ENCODE measurements at places on chromosomes 1 and 21.

GRCh38 chr1:51612447-51612961 is 4.4 kb upstream of the OSBPL9 start:
- no peak for DNase-seq

- DNase-seq = no peak
These were observed 76.4 kb upstream of the SLC45A1 start for GRCh38 chr1:8241417-8242014.

- no peak for DNase-seq
These were observed 811 bp downstream of the KRTAP12-1 start for GRCh38 chr21:44681152-44681551.

DNA sequence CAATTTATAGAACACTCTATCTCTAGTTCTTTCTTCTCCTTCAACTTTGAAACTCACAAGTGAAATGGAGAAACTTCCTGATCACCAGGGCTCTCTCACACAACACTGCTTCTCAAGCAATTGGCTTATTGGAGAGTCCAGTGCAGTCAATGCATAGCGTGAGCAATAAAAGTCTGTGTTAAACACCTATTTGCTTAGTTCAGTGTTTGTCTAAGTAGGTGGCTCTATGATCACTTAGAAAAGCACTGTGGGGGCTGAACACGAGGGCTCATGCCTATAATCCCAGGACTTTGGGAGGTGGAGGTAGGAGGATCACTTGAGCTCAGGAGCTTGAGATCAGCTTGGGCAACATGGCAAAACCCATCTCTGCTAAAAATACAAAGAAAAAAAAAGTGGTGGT is 12.2 kb downstream of the CTSS start:
- no peak for DNase-seq

DNA sequence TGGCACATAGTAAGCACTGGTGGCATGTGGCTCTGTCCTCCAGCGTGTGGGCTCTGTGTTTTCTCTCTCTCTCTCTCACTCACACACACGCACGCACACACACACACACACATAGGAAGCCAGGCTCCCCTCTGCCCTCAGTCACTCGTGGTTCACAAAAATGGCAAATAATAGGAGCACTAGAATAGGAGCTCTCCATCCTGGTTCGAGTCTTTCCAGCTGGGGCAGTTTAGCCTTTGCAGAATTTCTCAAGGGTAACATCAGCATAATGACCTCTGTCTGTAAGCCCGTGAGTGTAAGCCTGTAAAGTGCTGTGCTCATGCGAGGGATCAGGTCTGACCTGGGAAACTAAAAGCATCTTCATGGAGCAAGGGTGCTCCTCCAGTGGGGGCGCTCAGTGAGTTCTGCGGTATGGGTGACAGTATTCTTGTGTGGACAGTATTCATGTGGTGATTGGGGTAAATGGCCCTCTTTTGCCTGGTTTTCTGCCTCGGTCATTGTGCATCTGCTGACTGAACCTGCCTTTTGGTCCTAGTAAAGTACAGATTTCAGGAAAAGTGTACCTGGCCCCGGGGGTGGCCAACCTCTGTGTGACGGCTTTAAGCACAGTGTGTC is 842 bp upstream of the ZC3H12A start:
- peak; percentile 75 for DNase-seq

GRCh38 chr1:87169263-87169910 is 159.3 kb upstream of the LMO4 start:
- DNase-seq = no peak

GRCh38 chr21:25934130-25934529 is 199.4 kb downstream of the GABPA start:
- DNase-seq = no peak

DNA sequence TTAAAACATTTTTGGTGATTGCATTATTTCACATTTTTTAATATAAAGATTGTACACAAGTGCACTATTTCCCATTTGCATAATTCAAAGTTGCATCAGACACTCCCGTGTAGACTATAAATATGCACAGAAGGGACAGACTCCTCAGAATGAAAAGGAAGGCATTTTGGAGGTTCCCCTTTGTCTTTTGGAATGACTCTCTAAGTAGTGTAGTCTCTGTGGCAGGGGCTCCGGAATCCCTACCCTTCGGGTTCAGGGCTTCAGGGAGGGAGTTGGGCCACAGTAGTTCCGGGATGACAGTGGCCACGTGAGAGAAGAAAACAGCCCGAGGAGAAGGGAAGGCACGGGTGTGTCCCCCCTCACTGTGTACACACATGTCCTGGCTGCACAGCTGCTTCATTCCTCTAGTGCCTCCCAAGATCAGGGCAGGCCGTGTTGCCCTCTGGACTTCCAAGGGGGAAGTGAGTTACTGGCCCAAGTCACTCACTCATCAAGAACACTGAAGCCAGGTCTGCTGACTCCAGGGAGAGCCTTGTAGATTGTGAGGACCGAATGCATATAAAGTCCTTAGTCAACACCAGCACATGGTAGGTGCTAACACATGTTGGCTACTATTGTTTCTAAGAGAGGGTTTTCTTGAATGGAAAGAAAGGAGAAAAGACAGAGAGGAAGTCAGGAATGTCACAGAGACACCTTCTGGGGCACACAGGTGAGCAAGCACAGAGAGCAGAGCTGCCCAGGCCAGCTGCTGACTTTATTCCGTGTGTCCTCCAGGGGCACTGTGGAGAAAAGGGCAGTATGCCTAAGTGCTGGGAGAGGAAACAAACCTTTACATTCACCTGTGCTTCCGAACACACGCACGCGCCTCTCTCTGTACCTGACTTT is 39.8 kb downstream of the LHX4 start:
- DNase-seq = no peak

DNA sequence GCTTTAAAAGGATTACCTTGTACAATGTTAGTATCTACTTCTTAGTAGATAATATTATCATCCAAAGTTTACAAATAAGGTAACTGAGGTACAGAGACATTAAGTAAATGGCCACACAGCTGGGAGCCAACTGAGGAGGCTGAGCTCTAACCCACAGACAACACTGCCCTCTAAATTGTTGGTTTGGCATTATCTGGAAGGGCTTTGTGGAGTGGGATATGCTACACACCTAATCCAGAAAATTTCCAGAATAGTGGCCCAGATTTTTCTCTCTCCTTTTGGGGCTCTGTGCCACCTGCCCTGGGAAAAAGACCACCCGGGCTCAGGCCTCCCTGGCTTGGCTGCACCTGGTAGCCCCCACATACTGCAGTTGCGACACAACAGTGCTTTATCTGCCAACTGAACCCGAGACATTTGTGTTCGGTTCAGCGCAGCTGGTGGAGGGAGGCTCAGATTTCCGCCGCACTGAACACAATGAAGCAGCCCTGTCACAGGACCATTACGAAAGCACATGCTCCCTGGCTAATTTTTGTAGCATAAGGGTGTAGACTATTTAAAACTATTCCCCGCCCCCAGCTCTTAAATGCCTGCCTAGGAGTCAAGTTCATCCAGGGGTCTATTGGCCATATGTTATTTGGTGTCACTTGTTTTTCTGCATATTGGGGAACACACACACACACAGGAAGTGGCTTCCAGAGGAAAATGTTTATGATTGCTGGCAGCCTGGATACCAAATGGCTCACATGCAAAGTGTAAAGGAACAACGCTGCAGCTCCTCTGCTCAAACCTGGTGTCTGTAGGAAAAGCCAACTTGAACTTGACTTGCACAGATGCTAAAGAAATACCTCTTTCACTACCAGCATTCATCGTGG is 92.3 kb upstream of the ESRRG start:
- no peak for DNase-seq

DNA sequence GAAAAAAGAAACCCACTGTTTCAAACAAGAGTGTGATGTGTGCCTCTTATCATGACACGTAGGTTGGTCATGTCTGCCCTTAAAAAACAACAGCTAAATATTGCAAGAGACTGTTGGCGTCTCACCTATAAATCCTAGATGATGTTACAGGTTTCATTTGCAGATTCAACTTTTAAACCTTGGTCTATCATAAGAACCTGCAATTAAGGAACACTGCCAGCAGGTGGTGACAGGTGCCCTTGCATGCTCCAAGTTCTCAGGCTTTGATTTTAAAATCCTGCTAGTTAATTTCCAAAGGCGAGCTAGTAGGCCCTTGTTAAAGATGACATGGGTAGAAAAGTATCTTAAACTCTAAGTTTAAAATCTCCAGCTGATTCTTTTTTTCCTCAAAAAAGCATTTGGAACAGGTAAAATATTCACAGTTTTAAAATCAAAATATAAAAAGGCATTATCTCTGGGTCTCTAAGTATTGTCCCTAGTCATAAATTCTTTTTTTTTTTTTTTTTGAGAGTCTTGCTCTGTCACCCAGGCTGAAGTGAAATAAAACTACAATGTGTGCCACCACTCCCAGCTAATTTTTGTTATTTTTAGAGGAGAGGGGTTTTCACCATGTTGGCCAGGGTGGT is 39.1 kb downstream of the CLSTN1 start:
- DNase-seq = peak; percentile 65

- DNase-seq = no peak
These were observed 35.1 kb upstream of the SEC16B start for GRCh38 chr1:178004926-178005391.

DNA sequence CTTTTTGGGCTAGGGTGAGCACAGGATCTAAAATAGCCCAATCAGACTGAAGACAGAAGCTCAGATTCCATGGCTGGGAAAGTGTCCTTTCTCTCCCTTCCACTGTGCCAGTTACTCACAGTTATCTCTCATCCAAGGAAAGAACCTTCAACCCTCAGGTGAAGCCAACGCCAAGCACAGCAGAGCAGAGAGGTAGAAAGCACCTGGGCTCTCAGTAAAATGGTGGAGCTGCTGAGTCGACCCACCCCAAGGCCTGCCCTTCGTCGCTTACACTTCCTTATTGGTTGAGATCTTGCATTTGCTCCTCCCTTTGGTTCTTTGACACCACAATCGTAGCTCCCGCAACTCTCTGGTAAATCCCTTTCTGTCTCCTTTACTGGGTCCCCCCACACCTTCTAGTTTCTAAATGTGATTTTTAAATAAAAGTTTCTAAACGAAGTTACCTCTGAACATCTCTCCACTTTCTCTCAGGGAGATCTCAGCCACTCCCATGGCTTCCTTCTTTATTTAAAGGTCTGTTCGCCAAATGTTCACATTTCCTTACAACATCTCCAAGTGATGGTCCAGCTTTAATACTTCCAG is 27.5 kb upstream of the SLC30A1 start:
- DNase-seq = peak; percentile 56

DNA sequence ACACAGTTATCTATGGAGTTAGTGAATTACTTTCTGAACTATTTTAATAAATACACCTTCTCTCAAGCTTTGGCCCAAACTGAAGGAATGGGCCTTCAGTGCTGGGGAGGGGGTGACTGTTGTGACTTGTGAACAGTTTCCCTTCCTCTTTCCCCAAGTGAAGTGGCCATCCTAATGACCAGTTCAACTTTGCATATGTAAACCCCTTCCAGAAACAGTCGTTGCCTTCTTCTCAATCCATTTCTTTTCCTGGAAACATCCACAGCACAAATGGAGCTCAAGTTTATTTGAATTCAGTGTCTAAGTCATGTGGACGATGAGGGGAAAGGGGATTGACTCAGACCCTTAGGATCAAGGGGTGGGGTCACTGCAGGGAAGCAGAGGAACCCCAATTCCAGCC is 1.3 kb upstream of the INPP5B start:
- no peak for DNase-seq

DNA sequence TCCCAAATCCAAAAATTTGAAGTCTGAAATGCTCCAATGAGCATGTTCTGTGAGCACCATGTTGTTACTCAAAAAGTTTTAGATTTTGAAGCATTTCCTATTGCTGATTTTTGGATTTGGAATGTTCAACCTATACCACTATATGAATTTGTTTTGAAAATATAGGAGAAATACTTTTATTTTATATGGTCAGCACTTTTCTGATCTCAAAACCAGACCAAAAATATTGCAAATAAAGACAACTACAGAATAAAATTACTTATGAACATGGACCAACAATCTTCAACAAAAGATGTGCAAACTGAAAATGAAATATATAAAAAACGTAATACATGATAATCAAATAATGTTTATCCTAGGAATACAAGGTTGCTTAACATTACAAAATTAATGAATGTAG is 73.7 kb upstream of the APOBEC4 start:
- no peak for DNase-seq

DNA sequence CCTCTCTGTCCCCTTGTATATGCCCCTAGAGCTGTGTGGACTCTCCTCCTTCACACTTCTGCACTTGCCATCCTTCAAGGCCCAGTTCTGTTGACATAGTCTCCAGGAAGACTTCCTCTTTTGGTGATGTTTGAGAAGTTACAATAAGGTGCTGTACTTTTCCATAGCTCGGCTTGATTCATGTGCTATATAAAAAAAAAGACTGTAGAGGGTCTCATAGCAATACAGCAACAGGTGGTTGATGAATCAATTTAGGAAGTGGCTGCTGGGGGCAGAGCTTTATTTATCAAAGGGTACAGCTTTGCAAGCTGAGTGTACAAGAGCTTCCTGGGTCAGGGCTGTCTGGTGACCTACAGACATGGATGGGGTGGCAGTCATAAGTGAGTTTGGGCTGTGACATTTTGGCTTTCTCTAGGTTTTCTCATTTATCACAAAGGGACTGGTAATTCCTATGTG is 102.7 kb downstream of the RUNX1 start:
- DNase-seq = no peak

DNA sequence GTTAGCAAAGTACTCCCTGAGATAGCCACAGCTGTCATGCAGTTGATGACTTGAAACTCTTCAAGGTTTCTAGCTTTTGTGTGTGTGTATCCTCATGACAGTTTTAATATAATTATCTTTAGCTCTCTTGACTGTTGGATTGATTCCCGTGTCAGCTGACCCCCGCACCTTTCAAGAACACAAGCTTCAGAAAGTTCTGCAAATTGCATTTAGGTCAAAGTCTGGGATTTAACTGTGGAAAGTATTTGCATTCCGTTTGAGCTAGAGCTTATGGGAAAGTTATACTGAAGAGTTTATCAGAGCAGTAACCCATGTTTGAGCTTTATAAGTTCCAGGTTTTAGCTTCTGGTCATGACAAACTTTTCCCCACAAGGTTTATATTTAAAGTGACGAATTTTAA is 380.1 kb upstream of the CHRM3 start:
- DNase-seq = no peak

- peak; percentile 85 for DNase-seq
These were observed 10.1 kb downstream of the EPHA2 start for GRCh38 chr1:16145662-16146278.

DNA sequence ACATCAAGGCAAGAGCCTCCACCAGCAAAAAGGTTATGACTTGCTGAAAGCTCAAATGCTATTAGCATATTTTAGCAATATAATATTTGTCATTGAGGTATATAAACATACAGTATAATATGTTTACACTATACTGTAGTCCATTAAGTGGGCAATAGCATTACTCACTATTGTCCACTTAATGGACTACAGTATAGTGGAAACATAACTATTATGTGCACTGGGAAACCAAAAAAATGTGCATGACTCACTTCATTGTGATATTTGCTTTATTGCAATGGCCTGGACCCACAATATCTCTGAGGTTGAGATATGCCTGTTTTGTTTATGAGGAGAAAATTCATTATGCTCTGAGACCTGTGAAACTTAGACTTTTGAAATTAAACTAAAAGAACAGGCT is 300.0 kb downstream of the BARHL2 start:
- no peak for DNase-seq
